ENCODE measurements at places on chromosomes 16 and 17.

- peak; percentile 82 for DNase-seq
Observed at GRCh38 chr17:45160447-45161287, 1.0 kb upstream of the HEXIM2 start.

DNA sequence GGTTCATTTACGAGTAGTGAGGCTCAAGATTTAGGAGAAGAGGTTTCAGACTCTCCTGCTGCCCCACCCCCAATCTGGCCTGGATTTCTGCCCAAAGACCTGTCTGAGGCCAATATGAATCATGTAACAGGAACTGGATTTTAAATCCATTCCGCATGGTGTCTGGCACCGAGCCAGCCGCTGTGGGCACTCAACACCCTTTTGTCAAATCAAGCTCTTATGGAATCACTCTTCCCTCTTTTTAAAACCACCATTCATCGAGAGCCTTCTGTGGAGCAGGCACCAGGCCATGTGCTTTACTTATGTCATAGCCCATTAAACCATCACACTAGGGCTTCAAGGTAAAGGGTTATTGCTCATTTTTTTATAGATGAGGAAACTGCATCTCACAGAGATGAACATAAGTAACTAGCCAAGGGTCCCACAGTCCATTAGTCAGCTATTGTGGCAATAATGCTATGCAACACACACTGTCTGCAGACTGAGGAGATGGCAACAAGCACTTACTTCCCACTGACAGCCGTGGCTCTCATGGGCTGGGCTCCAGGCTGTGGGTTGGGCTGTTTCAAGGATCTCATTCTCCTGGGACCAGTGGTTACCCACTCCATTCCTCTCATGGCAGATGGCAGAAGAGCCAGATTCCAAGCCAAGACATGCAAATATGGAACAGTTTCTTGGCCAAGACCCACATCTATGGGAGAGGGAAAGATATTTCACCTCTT is 93.6 kb downstream of the WSCD1 start:
- peak; percentile 64 for DNase-seq

DNA sequence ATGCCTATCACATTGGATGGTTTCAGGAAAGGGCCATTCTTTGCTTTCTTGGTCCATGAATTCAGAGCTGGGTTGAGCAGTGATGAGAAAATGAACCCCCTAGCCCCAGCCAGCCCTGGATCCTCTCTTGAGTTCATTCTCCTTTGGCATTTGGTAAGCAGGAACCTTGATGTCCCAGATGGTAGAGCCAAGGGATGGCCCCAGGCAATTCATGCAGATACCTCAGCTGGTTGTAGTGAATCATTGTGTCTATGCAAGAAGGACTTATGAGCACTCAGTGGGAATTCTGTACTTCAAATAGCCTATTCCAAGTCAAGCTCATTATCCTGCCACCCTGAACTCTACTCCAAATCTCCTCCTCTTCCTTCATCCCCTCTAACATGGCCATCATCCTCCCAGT is 412.7 kb downstream of the UTP18 start:
- DNase-seq = no peak

- no peak for DNase-seq
Observed at GRCh38 chr17:81833921-81834830, 674 bp downstream of the PPP1R27 start.

DNA sequence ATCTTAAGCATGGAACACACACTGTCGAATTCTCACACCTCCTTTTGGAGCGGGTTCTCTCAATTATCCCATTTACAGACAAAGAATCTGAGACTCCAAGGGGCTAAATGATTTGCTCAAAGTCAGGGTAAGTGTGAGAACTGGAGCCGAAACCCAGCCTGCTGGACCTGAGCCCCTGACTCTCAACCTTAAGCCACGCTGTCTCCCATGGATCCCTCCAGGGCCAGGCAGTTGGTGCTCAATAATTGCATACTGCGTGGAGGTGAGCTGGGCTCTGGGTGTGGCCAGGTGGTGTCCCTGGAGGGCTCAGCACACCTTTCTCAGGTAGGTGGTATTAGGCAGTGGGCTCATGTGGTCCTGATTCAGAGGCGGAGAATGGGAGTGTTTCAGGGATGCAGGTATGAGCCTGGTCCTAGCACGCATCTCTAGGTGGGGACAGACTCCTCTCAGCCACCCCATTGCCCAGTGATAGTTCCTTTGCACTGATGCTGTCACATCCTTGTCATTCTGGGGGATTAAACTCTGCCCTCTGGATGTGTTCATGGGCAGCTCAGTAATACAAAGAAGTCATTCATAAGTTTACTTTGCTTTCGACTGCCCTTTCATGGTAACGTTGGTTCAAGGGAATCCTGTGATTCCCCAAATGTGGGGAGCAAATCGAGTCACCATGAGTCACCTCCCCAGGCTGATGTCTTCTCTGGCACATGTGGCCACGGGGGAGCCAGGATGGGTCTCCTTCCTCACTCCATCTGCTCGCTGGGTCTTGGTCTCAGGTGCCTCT is 399.5 kb upstream of the TNRC6C start:
- no peak for DNase-seq

DNA sequence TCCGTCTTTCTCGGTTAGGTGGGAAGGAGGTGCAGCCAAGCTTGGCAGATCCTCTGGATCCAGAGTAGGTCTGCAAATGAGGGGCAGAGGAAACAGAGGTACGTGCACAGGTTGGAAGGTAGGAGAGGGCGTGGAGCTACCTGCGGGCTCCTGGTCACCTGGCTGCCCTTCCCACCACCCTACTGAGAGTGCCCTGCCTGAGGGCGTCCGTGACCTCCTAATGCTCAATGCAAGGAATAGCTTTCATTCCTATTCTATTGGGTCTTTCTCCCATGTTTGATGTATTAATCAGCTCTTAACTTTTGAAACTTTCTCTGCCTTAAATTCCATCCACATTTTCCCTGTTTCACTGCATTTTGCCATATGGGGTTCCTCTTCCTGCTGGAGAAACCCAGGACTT is 44.6 kb downstream of the MYH13 start:
- DNase-seq = no peak

DNA sequence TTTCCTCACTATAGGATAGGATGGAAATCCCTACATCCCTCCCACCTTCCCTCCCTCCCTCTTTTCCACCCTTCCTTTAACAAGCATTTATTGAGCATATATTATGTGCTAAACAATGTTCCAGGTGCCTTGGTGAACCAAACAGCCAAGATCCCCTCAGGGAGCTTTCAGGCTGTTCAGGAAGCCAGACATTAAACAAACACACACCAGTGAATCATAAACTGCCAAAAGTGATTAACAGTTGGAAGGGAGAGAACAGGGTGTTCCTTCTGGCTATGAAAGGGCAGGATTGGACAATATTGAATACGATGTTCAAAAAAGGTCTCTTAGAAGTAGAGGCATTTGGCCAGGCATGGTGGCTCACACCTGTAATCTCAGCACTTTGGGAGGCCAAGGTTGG is 22.8 kb upstream of the CNEP1R1 start:
- DNase-seq = no peak

DNA sequence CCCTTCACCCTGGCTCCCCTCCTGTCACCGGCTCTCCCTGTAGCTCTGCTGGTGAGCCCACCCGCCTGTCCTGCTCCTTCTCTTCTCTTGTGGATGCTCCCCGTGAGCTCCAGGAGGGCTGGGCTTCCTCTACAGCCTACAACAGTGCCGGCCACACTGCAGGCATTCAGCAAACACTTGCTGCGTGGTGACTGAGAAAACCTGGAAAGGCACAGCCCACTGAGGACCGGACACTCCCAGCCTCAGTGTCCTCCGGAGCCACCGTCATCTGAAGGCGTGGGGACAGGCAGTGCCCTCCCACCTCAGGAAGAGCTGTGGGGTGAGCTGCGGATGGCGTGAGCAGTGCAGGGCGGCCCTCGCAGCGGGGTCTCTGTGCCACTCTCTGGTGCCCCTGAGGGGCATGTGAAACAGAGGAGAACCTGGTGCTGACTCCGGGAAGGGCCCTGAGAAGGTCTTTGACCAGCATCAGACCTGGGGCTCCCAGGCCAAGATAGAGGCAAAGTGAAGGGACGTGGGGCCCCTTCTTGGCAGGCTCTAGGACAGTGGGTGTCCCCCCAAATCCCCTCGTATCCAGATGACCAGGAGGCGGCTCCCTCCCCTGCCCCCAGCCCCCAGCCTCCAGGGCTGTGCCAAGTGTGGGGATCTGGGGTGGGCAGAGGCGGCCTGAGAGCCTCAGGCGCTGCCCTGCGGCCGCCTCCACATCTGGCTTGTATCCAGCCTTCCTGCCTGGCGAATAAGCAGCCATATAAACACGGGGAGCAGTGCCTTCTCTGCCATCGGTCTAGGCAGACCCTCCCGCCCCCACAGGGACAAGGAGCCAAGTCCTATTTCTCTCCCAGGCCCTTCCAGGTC is 44.0 kb upstream of the PABPN1L start:
- DNase-seq = no peak

DNA sequence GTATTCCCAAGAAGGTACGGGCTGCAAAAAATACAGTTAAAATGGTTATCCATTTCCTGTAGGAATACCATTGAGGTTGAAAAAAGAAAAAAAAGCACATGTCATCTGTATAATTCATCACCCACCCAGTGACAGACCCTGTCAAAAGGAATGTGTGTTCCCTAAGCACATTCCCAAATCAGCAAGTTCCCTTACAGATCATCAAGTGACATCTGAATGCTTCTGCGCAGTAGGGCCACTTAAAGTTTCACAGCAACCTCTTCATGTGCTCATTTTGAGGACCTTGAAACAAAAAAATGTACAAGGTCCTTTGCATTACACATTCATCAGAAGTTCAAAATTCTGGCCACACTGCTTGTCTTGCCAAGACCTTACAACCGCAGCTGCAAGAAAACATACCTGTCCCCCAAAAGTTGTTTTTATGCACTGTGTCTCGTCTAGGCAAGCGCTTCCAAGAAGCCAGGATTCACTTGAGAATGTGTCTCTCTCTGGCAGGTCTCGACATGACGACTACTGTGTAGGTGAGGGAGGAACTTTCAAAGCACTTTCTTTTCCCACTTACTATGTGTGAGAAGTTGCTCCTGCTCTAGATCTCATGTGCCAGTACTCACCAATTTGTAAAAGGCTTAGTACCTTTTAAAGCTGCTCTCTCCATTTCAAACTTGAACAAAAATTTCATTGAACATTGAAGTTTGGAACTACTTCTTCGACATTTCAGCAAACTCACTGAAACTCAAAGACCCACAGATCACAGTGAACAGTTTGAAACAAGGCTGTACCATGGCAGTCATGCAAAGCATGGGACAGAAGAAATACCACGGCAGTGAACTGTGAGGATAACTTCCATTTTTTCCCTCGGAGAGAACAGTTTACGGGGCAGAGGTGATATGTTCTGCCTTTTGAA is 4.3 kb upstream of the POLG2 start:
- no peak for DNase-seq

- no peak for DNase-seq
Observed at GRCh38 chr16:24070851-24071250, 185.3 kb upstream of the CACNG3 start.

DNA sequence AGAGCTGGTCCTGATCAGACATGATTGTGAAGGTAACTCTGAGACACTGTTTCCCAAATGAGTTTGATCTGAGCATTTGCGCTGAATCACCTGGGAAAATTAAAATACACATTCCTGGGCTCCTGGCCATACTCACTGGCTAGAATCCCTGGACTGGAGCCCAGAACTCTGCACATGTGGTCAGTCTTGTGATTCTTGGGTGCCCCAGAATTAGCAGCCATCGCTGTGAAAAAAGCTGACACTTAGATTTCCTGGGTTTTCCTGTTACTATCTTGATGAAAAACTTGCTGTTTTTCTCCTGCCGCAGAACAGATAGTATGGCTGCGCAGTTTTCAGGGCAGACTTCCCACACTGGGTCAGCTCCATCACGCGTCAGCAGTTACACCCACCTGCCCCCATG is 24.6 kb downstream of the NECAB2 start:
- no peak for DNase-seq

- no peak for DNase-seq
Observed at GRCh38 chr16:4972938-4973587, 14.9 kb downstream of the SEC14L5 start.

- peak; percentile 90 for DNase-seq
Observed at GRCh38 chr16:70778901-70779309, 22.1 kb downstream of the VAC14 start.

DNA sequence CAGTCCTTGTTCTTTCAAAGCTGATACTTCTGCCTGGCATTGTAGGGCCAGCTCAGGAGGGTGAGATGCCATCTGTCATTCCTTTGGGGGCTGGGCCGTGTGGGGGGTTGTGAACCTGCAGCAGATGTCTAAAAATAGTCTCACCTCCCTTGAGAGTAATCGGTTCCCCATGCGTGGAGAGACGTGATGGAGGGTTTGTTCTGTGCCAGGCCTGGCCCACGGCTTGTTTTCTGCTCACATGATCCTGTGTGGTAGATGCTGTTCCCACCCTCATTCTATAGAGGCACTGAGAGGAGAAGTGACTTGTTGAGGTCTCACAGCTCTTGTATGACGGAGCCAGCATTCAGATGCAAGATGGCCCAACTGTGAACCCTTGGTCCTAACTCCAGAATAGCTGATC is 4.6 kb downstream of the IRF8 start:
- no peak for DNase-seq

DNA sequence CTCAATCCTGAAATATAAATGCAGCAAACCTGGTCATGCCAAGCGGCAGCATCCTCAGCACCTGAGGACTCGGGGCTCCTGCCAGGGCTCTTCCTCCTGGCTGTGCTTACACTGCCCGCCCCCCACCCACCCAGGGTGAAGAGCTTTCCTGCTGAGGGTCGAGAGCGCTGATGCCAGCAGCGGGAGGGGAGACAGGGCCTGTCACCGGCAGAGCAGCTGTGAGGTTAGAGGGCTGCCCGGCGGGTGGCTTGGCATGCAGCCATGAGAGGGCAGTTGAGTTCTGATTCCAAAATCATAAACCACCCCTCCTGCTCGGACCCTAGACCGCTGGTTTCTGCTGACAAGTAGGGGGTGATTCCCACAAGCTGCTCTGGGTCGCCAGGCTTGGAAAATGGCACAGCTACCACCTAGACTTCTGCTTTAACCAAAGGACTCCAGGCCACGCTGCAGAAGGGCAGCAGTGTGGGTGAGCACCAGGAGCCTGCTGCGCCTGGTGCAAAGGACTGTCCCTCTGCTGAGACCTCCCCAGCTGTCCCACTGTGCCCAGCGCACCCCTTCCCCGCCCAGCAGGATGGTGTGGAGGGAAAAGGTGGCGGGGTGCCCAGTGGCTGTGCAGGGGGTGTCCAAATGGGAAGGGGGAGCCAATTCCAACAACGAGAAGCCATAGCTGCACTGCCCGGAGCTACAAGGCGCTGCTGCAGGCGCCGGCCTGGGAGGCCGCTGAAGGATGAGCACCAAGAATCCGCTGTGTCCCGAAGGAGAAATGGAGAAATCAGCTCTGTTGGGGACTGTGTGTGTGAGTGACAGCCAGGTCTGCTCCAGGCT is 26.6 kb downstream of the MXRA7 start:
- DNase-seq = no peak

DNA sequence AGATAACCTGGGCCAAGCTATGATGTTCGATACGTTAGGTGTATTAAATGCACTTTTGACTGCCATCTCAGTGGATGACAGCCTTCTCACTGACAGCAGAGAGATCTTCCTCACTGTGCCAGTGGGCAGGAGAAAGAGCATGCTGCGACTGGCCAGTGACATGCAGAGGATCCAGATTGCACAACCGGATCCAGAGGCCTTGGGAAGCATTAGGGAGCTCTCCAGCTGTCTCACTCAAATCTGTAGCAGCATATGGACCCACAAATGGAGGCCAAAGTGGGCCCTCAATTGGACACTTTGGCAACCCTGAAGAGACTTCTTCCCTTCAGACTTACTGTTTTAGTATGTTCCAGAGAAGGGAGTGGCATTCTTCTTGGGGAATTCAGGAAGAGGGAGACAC is 20.9 kb downstream of the PDZD9 start:
- no peak for DNase-seq

- peak; percentile 45 for DNase-seq
Observed at GRCh38 chr17:83179811-83180210, 100.4 kb downstream of the METRNL start.

Measured in sciatic nerve (tissue), 2 donors.